ENCODE measurements at places on chromosomes 6 and 20. TPM values are rescaled to one million over a fixed set of nuclear protein-coding genes. Genes with fewer than 3 reads are reported as not detected.

DNA sequence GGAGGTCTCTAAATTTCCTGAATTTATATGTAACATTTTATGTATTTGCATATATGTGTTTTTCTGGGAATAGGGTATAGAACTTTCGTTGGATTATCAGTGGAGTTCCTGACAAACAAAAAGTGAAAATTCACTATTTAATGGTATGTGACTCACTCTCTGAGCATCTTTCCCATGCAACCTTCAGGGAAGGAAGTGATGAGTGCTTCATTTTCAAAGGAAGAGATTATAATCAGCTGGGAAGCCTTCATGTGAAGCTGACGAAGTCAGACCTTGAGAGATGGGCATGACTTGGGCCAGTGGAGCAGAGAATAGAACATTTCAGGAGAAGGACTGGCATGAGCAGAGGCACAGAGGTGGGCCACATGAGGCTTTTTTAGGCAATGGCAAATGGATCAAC lies 72.7 kb downstream of the FAXC start:
- DNase-seq = no peak
- H3K4me3 ChIP-seq = no peak overlapping the region
- no peaks in the 10 kb centered on the region for H3K36me3 ChIP-seq
- H3K4me1 ChIP-seq = no peaks in the 10 kb centered on the region

- H3K4me3 ChIP-seq = no peak overlapping the region
- DNase-seq = no peak
- no peak overlapping the region for H3K27ac ChIP-seq
- H3K27me3 ChIP-seq = no peaks in the 10 kb centered on the region
- no peaks in the 10 kb centered on the region for H3K36me3 ChIP-seq
Observed at GRCh38 chr20:32007787-32008616, 2.2 kb upstream of the CCM2L start.

DNA sequence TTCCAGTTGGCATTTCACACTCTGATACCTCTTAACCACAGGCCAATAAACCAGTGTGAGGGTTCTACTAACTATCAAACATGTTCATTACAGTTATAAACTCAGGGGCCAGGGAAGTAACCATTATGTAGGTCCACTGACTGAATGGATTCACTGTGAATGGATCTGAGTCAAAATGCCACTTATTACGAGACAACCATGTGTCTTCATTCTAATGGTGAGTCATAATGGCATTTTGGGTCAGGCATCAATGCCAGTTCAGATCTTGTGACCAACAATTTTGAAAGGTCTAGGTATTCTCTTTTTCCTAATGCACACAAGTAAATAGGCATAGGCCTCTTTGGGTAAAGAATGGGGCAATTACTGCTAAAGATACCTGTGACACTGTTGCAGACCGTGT lies 112.2 kb upstream of the HEY2 start:
- no peaks in the 10 kb centered on the region for H3K27me3 ChIP-seq
- no peaks in the 10 kb centered on the region for H3K36me3 ChIP-seq
- DNase-seq = no peak

GRCh38 chr20:62887152-62887859 lies 25.7 kb upstream of the TCFL5 start:
- H3K4me3 ChIP-seq = no peak overlapping the region
- H3K27ac ChIP-seq = no peak overlapping the region
- no peaks in the 10 kb centered on the region for H3K4me1 ChIP-seq
- H3K27me3 ChIP-seq = no peaks in the 10 kb centered on the region
- peaks cover 44% of the 10 kb centered on the region for H3K36me3 ChIP-seq

Gene TCF19
- total RNA-seq = 13.9 TPM

Gene DEFB127
- total RNA-seq = not detected

Gene SAMD10
- total RNA-seq = 13.0 TPM
